ENCODE measurements at places on chromosomes 6 and 20. TPM values are rescaled to one million over a fixed set of nuclear protein-coding genes. Genes with fewer than 3 reads are reported as not detected.

- DNase-seq, result no peak
Measured at GRCh38 chr6:144176043-144176442, 25.7 kb downstream of the STX11 start.

- DNase-seq, result no peak
Measured at GRCh38 chr6:3376893-3377535, 79.8 kb downstream of the SLC22A23 start.

DNA sequence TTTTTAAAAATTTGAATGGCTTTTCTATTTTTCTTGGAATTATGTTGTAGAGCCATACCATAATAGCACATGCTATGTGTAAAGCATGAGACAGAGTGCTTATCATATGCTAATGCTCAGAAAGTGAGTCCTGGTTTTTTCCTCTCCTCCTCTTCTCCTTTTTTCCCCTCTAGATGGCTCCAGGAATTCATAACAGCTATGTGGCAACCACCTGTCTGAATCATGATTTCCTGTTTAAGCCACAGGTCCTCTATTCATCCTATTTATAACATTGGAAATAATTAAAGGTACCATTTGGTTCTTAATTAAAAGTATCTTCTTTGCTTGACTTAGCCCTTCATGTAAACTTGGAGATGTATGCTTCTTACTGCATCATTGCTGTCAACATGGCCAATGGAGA is 260.0 kb upstream of the MAP3K7 start:
- no peak for DNase-seq

- DNase-seq, result no peak
Measured at GRCh38 chr6:111091987-111092386, 4.7 kb downstream of the SLC16A10 start.

DNA sequence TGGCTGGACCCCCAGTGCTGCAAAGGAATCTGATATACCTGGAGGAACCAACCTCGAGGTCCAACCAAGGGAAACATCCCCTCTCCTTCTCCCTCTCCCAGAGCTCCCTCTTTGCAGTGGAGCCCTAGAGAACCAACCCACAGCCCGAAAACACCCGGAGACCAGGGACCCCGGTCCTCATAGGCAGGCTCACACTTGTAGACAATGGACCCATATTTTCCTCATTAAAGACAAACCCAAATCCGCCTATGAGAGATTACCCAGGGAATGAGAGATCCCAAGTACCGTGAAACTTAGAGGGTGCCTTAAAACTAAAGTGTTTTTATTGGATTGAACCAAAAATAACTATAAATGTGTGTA is 9.6 kb upstream of the FOXF2 start:
- DNase-seq, result no peak

DNA sequence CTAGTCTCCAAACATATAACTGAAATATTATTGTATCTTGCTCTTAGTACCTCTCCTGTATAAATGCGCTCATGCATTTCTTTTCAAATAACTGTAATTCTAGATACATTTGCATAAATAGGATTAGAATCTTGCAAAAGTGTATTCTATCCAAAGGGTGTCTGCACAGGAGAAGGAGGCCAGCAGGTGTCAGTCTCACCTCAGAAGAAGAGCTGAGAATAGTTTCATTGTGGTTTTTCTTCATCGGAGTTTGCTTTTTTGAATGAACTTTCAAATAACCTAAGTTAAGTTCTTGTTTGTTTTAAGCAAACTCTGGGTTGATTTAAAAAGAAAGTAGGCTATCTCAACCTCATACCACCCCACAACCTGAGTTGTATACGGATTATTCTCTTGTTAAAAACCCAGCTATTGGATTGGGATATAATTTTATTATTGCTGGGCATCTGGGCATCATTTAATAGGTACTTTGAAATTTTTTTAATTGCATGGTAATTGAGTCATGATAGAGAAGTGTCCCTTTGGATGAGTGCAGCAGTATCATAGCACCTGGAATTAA is 125.0 kb upstream of the MLIP start:
- DNase-seq, result peak; percentile 4

- DNase-seq, result no peak
Measured at GRCh38 chr6:8888468-8888867, 453.1 kb upstream of the SLC35B3 start.

The TULP1 gene
- total RNA-seq, result 0.54 TPM

The LINC00237 gene
- 0.45 TPM for total RNA-seq

The FKBP1C gene
- total RNA-seq, result 0.36 TPM

The HS3ST5 gene
- total RNA-seq, result 7.4 TPM

The CST3 gene
- total RNA-seq, result 183 TPM

The SLC22A7 gene
- total RNA-seq, result 0.36 TPM
